Esophagus muscularis mucosa (tissue), 4 donors: ENCODE measurements at places on chromosomes 4 and X. TPM values are rescaled to one million over a fixed set of nuclear protein-coding genes. Genes with fewer than 3 reads are reported as not detected.

GRCh38 chr4:83599183-83599582, 63.3 kb downstream of the GPAT3 start:
- H3K36me3 ChIP-seq: no peaks in the 10 kb centered on the region
- no peak overlapping the region for H3K27ac ChIP-seq
- no peaks in the 10 kb centered on the region for H3K27me3 ChIP-seq

GRCh38 chr4:754221-755120, 48.8 kb downstream of the PCGF3 start:
- H3K27ac ChIP-seq: no peak overlapping the region
- peaks cover 53% of the 10 kb centered on the region for H3K36me3 ChIP-seq
- no peaks in the 10 kb centered on the region for H3K27me3 ChIP-seq
- DNase-seq: no peak

Gene TLR8
- 0.34 TPM for total RNA-seq

Gene BEX1
- 2.5 TPM for total RNA-seq

DNA sequence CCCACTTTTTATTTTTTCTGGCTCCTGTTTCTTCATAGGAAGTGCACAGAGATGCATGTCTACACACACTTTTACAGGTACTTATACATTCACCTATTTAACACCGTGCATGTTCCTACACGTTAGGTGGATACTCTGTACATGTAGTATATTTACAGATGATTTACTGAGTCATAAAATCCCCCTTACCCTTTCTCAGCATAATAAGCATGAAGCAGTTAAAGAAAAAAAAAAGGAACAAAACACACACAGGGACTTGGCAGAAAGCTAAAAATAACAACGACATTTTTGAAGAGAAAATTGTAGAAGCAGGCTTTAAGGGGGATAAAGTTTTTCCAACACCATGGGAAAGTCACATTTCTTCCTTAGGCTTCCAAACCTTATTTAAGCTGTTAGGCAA, 96.4 kb upstream of the IQCM start:
- no peaks in the 10 kb centered on the region for H3K36me3 ChIP-seq
- no peak overlapping the region for H3K4me3 ChIP-seq
- no peaks in the 10 kb centered on the region for H3K4me1 ChIP-seq
- H3K27me3 ChIP-seq: no peaks in the 10 kb centered on the region

Gene HSFX3
- total RNA-seq: not detected

GRCh38 chr4:127708985-127709384, 21.2 kb upstream of the SLC25A31 start:
- H3K4me1 ChIP-seq: no peaks in the 10 kb centered on the region
- H3K36me3 ChIP-seq: peaks cover 17% of the 10 kb centered on the region
- no peak overlapping the region for H3K27ac ChIP-seq
- H3K27me3 ChIP-seq: no peaks in the 10 kb centered on the region

- no peak for DNase-seq
- H3K4me1 ChIP-seq: no peaks in the 10 kb centered on the region
- H3K27me3 ChIP-seq: no peaks in the 10 kb centered on the region
- H3K4me3 ChIP-seq: no peak overlapping the region
Measured at GRCh38 chr4:110781944-110782343, 159.1 kb upstream of the PITX2 start.

DNA sequence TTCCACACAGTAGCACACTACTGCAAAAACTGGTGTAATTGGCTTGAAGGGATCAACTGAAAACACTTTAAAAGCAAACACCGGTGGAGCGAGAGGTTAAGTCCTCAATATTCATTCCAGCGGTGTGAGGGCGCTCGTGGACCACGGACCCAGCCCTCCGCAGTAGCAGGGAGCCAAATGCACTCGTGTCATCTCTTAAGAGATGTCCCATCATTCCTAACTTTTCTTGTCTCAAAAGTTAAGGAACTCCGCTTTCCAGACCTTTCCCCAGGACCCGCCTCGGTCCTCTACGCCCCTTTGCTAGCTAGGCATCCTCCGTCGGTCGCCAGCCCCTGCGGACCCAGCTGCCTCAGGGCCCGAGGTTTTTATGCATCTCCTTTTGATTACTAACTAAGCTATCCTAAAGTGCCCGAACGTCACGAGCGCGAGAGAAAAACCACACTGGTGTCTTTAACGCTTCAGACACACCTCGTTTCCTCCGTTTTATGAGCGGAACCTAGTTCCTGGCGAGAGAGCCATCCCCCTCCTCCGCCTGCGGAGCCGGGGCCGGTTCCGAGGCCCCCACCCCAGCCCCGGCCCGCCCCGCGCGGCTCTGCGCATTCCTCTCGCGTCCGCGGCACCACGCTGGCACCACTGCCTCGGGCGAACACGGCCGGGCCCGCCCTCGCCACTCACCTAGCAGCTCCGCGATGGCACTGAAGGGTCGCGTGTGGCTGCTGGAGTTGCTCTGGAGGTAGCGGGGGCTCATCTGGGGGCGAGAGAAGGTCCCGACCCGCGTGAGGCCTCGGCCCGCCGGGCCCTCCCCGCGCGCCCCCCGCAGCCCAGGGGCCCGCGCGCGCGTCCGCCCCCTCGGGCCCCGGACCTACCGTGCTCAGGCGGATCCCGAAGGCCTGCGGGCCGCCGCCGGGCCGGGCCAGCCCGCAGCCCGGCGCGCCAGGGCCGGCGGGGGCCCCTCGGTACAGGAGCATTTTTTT, 723 bp downstream of the MORC4 start:
- peak overlapping the region; percentile 83 for H3K27ac ChIP-seq
- H3K4me3 ChIP-seq: peak overlapping the region; percentile 67
- no peak for DNase-seq
- H3K36me3 ChIP-seq: no peaks in the 10 kb centered on the region
- H3K4me1 ChIP-seq: no peaks in the 10 kb centered on the region
- no peaks in the 10 kb centered on the region for H3K27me3 ChIP-seq

Gene HSD17B11
- 42.1 TPM for total RNA-seq

GRCh38 chr4:16253127-16253960, 27.1 kb upstream of the TAPT1 start:
- H3K27ac ChIP-seq: no peak overlapping the region
- H3K4me1 ChIP-seq: no peaks in the 10 kb centered on the region
- H3K27me3 ChIP-seq: no peaks in the 10 kb centered on the region
- H3K36me3 ChIP-seq: peaks cover 30% of the 10 kb centered on the region

DNA sequence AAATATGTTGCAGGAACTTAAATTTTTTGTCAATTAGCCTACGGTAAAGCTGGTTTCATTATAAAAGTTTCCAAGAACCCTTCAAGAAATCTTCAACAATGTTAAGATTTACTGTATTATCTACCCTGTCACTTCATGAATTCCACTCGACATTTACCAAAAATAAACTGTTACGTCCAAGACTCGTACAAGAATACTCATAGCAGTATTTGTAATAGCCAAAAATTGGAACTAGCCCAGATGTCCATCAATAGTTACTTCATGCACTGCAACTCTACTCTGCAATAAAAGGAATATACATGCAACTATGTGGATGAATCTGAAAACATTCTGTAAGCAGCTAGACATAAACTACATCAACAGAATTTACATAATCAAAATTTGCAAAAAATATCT, 13.4 kb downstream of the RBMX start:
- H3K4me1 ChIP-seq: peaks cover 23% of the 10 kb centered on the region
- no peak for DNase-seq
- no peak overlapping the region for H3K4me3 ChIP-seq
- H3K36me3 ChIP-seq: peaks cover 28% of the 10 kb centered on the region
- no peak overlapping the region for H3K27ac ChIP-seq

Gene WNK3
- total RNA-seq: 2.0 TPM

- H3K4me3 ChIP-seq: no peak overlapping the region
- DNase-seq: no peak
- H3K27me3 ChIP-seq: no peaks in the 10 kb centered on the region
- no peaks in the 10 kb centered on the region for H3K4me1 ChIP-seq
- H3K27ac ChIP-seq: no peak overlapping the region
Measured at GRCh38 chr4:10047967-10048366, 26.7 kb upstream of the SLC2A9 start.

- DNase-seq: no peak
- no peak overlapping the region for H3K27ac ChIP-seq
Measured at GRCh38 chr4:136713140-136713539, 819.2 kb downstream of the PCDH18 start.

Gene SLC25A31
- total RNA-seq: not detected

DNA sequence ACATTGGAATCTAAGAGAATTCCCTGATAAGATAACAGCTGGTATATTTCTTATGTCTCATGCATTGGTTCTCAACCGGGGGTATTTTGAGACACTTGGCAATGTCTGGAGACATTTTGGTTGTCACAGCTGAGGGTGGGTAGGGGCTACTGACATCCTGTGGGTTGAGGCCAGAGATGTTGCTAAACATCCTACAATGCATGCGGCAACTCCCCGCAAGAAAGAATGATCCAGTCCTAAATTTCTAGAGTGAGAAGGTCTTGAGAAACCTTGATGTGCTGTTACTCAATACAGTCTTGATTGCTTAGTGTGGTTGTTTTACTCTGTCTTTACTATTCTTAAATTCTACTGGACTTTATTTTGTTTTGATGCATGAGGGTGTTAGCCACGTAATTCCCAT, 287.2 kb downstream of the FRMPD4 start:
- H3K27ac ChIP-seq: no peak overlapping the region
- H3K36me3 ChIP-seq: no peaks in the 10 kb centered on the region
- DNase-seq: no peak
- no peak overlapping the region for H3K4me3 ChIP-seq
- no peaks in the 10 kb centered on the region for H3K27me3 ChIP-seq
- H3K4me1 ChIP-seq: no peaks in the 10 kb centered on the region

- DNase-seq: peak; percentile 95
- H3K27me3 ChIP-seq: no peaks in the 10 kb centered on the region
- H3K4me3 ChIP-seq: peak within 1 kb of the TSS; percentile 71
- H3K36me3 ChIP-seq: no peaks in the 10 kb centered on the region
- peak within 1 kb of the TSS; percentile 90 for H3K27ac ChIP-seq
Measured at GRCh38 chr4:76949276-76950051, at the start of gene SEPTIN11. TSS of gene SEPTIN11 (plus strand) at chr4:76949752. CDS start at chr4:76949904, 152 bp downstream.

Gene PRSS12
- total RNA-seq: under 0.01 TPM

- no peak for DNase-seq
- no peaks in the 10 kb centered on the region for H3K27me3 ChIP-seq
- H3K27ac ChIP-seq: peak overlapping the region; percentile 46
Measured at GRCh38 chrX:81208916-81209315, 7.0 kb downstream of the SH3BGRL start.

DNA sequence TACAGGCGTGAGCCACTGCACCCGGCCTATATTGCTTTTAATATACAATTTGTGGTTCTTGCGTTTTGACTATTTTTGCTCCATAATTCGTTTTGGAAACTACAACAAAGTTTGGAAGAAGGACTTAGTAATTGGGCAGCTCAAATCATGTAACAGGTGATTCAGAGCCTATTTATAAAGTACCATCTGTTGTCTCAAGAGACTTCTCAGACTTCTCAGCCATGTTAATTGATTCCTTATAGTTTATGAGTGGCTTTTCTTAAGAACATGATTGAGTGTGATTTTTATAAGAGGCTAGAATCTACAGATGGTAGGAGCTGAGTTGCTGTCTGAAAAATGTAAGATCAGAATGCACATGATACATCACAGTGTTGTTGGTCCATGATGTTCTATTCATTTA, 240.2 kb downstream of the ADGRL3 start:
- no peak for DNase-seq
- H3K27me3 ChIP-seq: no peaks in the 10 kb centered on the region
- no peak overlapping the region for H3K4me3 ChIP-seq
- H3K4me1 ChIP-seq: no peaks in the 10 kb centered on the region
- H3K27ac ChIP-seq: no peak overlapping the region

Gene BST1
- 2.5 TPM for total RNA-seq
